Stimulated activated CD8-positive, alpha-beta memory T cell treated with anti-CD3 and anti-CD28 coated beads, Interleukin-2, amount 100 ng/mL, for 48 hours (primary cell): ENCODE measurements at places on chromosomes 5 and 9.

- DNase-seq, result no peak
Observed at GRCh38 chr5:59171131-59171530, 588.3 kb downstream of the RAB3C start.

DNA sequence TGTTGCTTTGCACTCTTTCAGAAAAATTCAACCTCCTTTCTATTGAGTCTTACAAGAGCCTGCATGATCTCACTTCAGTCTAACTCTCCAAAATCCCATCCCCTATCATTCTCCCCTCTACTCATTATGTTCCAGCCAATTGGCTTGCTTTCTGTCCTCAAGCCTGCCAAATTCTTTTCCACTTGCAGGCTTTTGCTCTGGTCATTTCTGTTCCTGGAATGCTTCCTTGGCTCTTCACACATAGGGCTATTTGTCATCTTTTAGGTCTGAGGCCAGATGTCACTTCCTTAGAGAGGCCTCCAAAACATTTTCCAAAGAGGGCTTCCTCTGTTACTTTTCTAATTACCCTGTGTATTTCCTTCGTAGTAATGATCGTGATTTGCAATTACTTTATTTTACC lies 11.8 kb upstream of the CHD1 start:
- no peak for DNase-seq

DNA sequence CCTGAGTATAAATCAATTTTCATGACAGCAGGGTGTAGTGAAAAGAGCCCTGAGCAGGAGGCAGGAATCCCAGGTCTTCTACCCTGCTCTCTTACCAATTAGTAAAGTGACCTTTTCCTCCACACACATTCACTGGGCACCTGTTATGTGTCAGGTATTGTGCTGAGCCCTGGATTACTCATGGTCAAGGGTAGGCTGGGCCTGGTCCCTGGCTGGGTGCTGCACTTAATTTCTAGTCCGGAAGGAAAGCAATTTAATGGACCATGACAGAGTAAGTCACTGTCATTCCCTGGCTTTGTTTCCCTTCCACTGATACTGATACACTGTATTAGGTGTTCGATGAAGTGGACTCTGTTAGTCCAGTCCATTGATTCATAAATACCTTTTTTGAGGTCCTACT lies 29.1 kb upstream of the BRINP1 start:
- DNase-seq, result no peak

DNA sequence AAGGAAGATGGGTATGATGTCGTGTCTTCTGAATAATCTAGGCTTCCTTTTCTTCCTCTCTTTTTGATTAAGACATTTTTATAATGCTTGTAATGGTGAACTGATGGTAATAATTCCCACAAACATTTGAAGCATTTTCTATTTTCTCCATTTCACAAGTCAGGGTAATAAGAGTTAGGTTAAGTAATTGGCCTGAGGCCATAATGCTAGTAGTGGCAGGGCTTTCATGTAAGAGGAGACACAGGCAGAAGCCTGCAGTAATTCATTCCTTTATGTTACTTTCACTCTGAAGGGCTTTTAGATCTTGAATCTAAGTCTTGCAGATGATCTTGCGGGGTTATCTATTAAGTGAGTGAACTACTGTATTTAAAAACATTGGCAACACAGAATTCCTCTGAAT lies 374.9 kb downstream of the MAT2B start:
- DNase-seq, result no peak

GRCh38 chr9:135805422-135806022 lies 101.8 kb downstream of the CAMSAP1 start:
- DNase-seq, result no peak

GRCh38 chr5:57538341-57538955 lies 55.8 kb upstream of the ACTBL2 start:
- no peak for DNase-seq
